ENCODE measurements at places on chromosomes 11 and 22.

DNA sequence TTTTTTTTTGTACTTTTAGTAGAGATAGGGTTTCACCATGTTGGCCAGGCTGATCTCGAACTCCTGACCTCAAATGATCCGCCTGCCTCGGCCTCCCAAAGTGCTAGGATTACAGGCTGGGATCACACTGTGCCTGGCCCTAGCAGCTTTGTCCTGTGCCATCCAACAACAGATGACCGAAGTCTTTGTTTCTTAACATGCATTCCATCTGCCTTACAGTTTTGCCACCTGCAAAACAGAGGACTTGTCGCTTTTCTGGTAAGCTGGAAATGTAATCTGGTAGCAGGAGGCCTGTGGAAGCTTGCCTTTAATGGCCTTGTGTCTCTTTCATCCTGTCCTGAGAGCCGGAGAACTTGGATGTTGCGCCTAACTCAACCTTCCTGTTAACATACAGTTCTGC, 58.7 kb upstream of the PPP6R3 start:
- DNase-seq = no peak
- peaks cover under 1% of the 10 kb centered on the region for H3K36me3 ChIP-seq
- peaks cover 2% of the 10 kb centered on the region for H3K4me1 ChIP-seq
- H3K27me3 ChIP-seq = no peaks in the 10 kb centered on the region
- H3K27ac ChIP-seq = no peak overlapping the region

GRCh38 chr11:80638296-80638695, 1197.5 kb upstream of the TENM4 start:
- no peaks in the 10 kb centered on the region for H3K4me1 ChIP-seq
- H3K4me3 ChIP-seq = no peak overlapping the region
- no peaks in the 10 kb centered on the region for H3K36me3 ChIP-seq
- H3K27me3 ChIP-seq = no peaks in the 10 kb centered on the region

GRCh38 chr11:128732471-128733277, 38.8 kb downstream of the FLI1 start:
- H3K27me3 ChIP-seq = no peaks in the 10 kb centered on the region
- peak overlapping the region; percentile 46 for H3K4me3 ChIP-seq

- no peak for DNase-seq
- H3K36me3 ChIP-seq = no peaks in the 10 kb centered on the region
- peaks cover 11% of the 10 kb centered on the region for H3K4me1 ChIP-seq
- no peaks in the 10 kb centered on the region for H3K27me3 ChIP-seq
- H3K27ac ChIP-seq = no peak overlapping the region
- H3K4me3 ChIP-seq = no peak overlapping the region
These were observed 64.1 kb downstream of the SLC1A2 start for GRCh38 chr11:35355102-35355749.

- peaks cover 17% of the 10 kb centered on the region for H3K4me1 ChIP-seq
- no peaks in the 10 kb centered on the region for H3K27me3 ChIP-seq
- H3K36me3 ChIP-seq = no peaks in the 10 kb centered on the region
- no peak for DNase-seq
- peak overlapping the region; percentile 70 for H3K4me3 ChIP-seq
These were observed 4.4 kb downstream of the NAALADL1 start for GRCh38 chr11:65053827-65054508.

- H3K36me3 ChIP-seq = no peaks in the 10 kb centered on the region
- no peak within 1 kb of the TSS for H3K4me3 ChIP-seq
- H3K4me1 ChIP-seq = peaks cover 60% of the 10 kb centered on the region
- DNase-seq = no peak
- no peak within 1 kb of the TSS for H3K27ac ChIP-seq
These were observed at the start of gene MYEOV for GRCh38 chr11:69293819-69294505. MYEOV (plus strand) TSS chr11:69294155; CDS start chr11:69295355, 1,200 bp downstream.

DNA sequence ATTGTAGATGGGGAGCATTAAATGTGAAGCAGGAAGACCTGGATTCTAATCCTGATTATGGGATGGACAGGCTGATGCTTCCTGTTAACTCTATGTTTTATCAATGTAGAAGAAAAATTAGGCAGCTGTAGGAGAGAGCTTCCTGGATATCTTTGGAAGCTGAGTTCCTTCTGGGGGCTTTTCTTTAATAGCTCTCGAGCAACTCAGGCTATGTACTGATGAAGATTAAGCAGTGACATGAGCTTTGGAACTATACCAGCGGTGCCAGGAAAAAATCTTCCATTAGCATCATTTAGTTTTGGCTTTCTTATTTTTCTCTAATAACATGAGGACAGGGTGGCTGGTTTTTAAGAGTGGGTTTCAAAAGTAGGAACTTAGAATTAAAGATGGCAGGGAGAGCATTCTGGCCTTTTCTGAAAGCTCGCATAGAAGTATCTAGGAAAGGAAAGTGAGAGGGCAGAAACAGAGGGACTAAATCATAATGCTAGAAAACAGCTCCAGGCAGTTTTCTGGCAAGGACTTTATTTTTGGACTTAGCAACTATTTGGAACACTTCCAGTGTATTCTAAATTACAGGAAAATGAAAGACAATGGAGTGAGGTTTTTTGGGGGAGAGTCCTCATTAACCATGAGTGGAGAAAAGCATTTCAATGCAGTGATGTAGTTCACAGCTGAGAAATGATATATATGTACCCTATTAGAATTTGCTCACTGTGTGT, 69.2 kb upstream of the RRM1 start:
- peaks cover 60% of the 10 kb centered on the region for H3K36me3 ChIP-seq
- H3K4me3 ChIP-seq = no peak overlapping the region
- no peak for DNase-seq
- no peaks in the 10 kb centered on the region for H3K27me3 ChIP-seq
- no peaks in the 10 kb centered on the region for H3K4me1 ChIP-seq
- no peak overlapping the region for H3K27ac ChIP-seq

GRCh38 chr11:124633355-124633754, 10.7 kb downstream of the TBRG1 start:
- H3K27me3 ChIP-seq = no peaks in the 10 kb centered on the region
- no peaks in the 10 kb centered on the region for H3K4me1 ChIP-seq
- peaks cover 83% of the 10 kb centered on the region for H3K36me3 ChIP-seq

DNA sequence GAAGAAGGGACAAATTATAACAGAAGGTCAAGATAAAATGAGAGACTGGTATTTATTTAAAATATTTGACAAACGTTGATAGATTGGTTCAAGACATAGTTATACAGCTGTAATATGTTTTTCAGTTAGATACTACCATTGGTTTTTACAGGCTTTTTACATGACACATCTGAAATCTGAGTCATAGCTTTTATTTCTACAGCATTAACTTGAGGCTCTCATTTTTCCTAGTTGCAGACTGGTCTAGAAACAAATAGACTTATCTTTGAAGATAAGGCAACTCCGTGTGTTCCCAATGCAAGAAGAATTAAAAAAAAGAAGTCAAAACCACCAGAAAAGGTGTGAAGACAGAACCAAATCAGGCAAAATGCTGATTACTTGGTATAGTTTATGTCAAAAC, 31.3 kb downstream of the CEP57 start:
- H3K36me3 ChIP-seq = peaks cover 69% of the 10 kb centered on the region
- no peak for DNase-seq
- no peaks in the 10 kb centered on the region for H3K27me3 ChIP-seq
- no peak overlapping the region for H3K4me3 ChIP-seq
- H3K27ac ChIP-seq = no peak overlapping the region

DNA sequence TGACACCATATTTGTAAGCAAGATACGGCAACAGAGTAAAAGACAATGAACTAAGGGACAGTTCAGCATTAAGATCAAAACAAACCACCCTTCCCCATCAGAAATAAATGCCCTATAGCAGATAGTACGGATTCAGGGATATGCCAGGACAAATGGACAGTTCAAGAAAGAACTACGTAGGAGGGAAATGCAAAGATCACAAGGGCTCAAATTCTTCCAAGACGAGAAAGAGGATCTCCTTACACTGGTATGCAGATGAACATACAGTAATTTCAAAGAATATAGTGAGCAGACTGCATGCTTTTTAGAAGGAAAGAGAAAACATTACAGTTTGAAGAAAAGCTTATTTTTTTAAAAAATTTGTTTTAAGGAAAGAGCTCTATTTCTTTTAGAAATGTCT, 124.7 kb upstream of the APOA1 start:
- H3K27ac ChIP-seq = no peak overlapping the region
- H3K36me3 ChIP-seq = peaks cover 19% of the 10 kb centered on the region
- no peak overlapping the region for H3K4me3 ChIP-seq
- H3K4me1 ChIP-seq = peaks cover 43% of the 10 kb centered on the region

DNA sequence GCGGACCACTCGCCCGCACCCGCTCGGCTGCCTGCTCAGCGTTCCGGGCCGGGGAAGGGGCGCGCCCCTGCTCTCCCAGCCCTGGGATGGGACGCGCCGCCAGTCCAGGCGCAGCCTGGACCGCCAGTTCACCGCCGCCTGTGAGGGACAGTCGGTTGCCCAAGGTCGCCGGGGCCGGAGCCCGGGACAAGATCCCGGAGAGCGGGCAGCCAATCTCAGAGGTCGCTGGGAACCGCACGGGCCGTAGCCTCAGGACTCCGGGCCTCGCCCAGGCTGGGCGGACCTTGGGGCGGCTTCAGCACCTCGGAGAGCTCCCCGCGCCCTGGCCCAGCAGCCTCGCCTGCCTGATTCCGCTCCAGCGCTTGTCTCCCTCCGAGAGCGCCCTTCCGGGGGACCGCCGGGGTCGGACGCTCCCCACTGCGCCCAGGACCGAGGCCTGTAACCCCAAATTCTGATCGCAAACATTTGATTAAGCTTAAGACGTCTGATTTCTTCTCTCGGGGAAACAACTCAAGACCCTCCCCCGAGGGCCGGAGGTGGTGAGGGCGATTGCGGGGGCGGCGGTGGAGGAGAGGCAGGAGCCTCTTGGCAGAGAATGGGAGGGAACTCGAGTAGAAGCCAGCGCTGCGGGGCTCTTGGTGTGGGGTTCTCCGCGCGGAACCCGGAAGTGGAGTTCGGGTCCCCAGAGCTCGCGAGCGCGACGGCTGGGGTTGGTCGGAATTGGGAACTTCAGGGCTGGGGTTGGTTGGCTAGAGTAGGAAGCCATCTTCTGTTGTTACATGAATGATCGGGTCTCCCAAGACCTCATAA, 1.1 kb upstream of the CHRM4 start:
- peak overlapping the region; percentile 35 for H3K27ac ChIP-seq
- peaks cover 25% of the 10 kb centered on the region for H3K27me3 ChIP-seq
- H3K36me3 ChIP-seq = peaks cover 12% of the 10 kb centered on the region
- DNase-seq = peak; percentile 74
- peaks cover 24% of the 10 kb centered on the region for H3K4me1 ChIP-seq

DNA sequence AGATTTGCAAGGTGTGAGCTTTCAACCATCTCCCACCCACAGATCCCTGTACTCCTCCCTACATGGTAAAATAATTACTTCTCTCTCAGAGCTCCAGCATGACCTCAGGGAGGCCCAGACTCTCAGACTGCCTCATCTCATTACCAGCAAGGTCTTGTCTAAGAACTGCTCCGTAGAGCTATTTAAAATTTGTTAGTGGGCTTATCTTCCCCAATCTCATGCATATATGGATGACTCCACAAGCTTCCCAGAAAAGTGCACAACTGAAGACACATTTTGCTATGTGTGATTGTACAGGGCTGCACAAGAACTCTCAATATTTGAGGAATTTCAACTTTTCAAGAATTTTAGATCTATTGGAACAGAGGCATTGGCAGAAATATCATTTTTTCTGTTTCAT, 230.3 kb downstream of the CSNK2A3 start:
- no peaks in the 10 kb centered on the region for H3K4me1 ChIP-seq
- no peak overlapping the region for H3K4me3 ChIP-seq
- no peak for DNase-seq
- no peak overlapping the region for H3K27ac ChIP-seq

DNA sequence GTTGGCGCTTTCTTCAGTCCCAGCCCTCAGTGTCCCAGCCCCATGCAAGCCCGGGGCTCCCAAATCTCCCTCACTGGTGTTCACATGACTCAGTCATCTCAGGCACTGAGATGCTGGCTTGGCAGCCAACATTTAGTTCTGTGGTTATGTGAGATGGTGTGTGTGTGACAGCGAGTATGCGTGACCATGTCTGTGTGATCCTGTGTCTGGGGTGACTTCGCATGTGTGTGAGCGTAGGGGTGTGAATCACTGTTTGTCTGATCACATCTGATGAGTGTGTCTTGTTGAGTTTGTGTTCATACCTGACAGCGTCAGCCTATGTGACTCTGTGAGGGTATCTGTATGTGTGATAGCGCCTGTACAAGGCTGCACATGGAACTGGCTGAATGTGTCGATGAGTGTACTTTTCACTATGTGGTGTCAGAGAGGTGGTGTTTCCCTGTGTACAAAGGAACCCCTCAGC, 16.2 kb downstream of the CREB3L1 start:
- no peak for DNase-seq
- H3K36me3 ChIP-seq = no peaks in the 10 kb centered on the region
- no peak overlapping the region for H3K27ac ChIP-seq
- peaks cover 9% of the 10 kb centered on the region for H3K4me1 ChIP-seq
- H3K27me3 ChIP-seq = peaks cover 51% of the 10 kb centered on the region

DNA sequence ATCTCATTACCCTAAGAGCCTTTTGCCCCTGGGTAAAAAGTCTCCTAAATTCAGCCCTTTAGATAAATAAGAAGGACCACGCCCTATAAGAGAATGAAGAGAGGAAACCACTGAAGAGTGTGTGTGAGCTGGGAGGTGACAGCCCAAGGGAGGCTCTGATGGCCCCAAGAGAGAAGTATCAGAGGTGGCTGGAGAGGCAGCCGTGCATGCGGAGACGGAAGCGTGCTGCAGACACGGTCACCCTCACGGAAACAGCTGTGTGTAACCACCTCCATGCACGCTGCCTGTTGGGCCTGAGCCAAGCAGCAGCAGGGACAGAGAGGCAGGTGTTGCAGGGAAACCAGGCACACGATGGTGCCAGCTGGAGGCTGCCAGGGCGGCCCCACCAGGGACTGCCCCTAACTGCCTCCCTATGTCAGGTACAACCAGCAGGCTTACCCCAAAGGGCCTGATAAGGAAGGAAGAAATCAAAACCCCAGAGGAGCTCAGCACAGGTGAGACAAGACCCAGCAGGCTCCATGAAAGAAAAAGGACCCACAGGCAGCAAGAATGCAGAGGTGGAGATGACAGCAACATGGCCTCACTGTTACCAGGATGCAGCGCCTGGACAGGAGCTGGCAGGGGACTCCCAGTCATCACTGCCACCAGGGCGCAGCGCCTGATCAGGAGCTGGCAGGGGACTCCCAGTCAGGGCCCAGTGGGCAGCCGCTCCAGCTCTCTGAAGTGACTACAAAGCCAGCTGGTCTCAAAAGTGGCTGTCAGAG, 7.8 kb downstream of the LARGE2 start:
- DNase-seq = peak; percentile 78
- no peaks in the 10 kb centered on the region for H3K27me3 ChIP-seq
- H3K27ac ChIP-seq = peak overlapping the region; percentile 97
- peaks cover 96% of the 10 kb centered on the region for H3K4me1 ChIP-seq
- H3K36me3 ChIP-seq = peaks cover 64% of the 10 kb centered on the region

DNA sequence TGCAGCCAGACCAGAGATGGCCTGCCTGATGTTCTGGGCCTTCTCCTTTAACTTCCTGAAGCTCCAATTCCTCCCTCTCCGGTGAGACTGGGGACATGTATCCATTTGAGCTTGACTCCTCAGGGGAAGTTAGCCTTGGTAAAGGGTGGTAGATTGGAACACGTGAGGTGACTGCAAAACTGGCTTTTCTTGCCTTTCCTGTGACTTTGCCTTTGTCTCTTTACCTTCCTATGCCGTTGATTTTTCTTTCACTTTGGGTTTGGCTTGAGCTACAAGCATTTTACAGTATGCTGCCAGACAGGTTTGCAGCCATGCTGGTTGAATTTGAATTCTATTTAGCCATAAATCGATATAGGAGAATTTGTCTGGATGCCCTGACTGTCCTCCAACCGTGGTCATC, 16.8 kb upstream of the GLYATL1 start:
- peaks cover 3% of the 10 kb centered on the region for H3K27me3 ChIP-seq
- no peak overlapping the region for H3K4me3 ChIP-seq
- peaks cover 2% of the 10 kb centered on the region for H3K36me3 ChIP-seq
